ENCODE measurements at places on chromosomes 4 and X.

DNA sequence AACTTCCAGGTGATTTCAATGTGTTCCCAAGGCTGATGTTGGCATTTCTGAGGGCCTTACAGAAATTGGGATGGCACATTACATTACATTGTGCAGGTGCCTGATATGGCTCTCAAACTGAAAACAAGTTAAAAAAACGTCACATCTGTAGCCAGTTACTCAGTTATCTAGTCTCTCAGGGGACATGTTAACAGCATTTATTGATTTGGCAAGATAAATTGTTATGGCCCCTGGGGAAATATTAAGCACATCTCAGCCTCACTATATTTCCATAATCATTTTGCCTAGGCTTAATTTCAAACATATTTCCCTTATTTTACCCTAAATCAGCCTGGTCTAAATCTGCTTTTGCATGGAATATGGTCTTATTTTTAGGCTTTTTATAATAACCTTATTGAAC lies 290.0 kb downstream of the IL15 start:
- DNase-seq: no peak

DNA sequence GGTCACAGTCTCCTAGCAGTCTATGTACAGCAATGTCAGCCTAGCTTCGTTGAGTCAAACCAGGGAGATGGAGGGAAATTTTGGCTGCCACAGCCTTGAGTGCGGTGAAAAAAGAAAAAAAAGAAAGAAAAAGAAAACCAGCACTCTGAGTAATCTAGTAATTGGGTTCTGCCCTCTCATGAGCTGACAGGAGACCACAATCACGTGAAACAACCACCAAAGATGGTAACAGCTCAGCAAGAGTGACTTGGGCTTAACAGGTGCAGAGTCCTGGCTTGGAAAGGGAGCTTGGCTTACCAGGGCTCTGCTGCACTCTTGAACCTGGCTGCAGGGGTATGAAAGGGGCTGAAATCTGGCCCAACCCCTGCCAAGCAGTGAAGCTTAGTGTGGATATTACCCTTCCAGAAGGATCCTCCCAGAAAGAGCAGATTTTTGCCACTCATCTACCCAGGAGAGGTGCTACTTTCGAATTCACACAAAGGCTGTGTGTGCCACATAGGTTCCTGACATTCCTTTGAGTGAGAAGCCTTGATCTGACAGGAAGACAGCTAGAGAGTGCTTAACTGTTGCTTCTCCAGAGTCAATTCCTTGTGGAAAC lies 350.3 kb downstream of the PTTG2 start:
- DNase-seq: no peak

- no peak for DNase-seq
Observed at GRCh38 chr4:42736527-42737195, 79.8 kb upstream of the ATP8A1 start.

GRCh38 chr4:17765514-17766286 lies 15.7 kb downstream of the FAM184B start:
- no peak for DNase-seq

GRCh38 chrX:146385529-146385928 lies 424.0 kb upstream of the CXorf51B start:
- no peak for DNase-seq
